ENCODE measurements at places on chromosomes 12 and 14. TPM values are rescaled to one million over a fixed set of nuclear protein-coding genes. Genes with fewer than 3 reads are reported as not detected.

The KIF26A gene
- polyA plus RNA-seq = 8.8 TPM

The TTC8 gene
- 25.7 TPM for polyA plus RNA-seq

GRCh38 chr12:120830052-120830940 is 73.9 kb downstream of the SPPL3 start:
- DNase-seq = no peak

DNA sequence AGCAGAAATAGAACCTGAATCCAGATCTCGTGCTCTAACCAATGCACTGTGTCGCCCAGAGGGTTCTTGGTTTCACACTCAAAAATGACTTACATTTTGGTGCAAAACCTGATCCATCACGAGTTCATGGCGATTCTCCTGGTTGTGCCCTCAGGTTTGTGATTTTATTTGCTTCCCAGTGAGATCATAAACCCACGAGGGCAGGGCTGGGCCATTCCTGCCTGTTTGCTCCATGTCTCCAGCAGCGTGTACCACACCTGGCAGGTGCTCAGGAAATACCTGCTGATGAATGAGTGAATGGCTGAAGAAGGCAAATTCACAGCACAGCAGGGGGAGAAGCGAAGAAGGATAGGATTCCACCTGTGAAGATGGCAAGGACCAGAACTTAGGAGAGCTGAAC is 9.4 kb downstream of the ACACB start:
- no peak for DNase-seq

DNA sequence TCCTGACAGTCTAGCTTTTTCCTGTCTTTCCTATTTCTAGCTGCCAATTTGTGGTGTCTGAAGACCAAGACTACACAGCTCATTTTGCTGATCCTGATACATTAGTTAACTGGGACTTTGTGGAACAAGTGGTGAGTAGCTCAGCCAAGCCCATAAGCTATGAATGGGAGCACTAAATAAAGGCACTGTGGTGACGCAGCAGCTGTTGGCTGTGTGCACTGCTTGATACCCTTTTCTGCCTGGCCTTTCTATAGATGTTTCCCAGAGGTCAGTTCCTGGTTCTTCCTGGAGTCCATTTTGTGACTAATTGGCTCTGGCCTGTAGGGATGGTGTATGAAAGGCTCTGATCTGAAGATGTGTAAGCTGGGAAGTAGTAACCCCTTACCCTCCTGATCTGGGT is 20.5 kb downstream of the RNF10 start:
- no peak for DNase-seq

GRCh38 chr12:54126029-54126695 is 62.6 kb downstream of the SMUG1 start:
- no peak for DNase-seq

- DNase-seq = no peak
Measured at GRCh38 chr14:69650948-69651369, 39.6 kb downstream of the SUSD6 start.

DNA sequence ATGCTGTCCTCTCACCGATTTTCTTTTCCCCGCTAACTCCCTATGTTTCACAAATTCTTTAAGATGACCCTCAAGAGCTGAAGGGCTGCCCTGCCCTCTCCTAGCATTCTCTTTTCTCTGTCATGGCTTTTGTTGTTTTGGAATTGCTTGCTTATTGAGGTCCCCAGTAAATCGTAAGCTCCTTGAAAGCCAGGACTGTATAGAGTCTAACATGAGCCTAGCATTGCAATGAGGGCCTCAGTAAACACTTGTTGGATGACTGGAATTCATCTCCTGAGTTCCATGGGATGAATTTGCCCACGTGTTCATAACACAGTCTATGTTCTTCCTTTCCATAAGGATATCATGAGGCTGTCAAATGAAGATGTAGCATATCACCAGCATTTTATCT is 92.2 kb downstream of the APAF1 start:
- DNase-seq = no peak
